Right cardiac atrium (tissue), 5 donors: ENCODE measurements at places on chromosomes 7 and 10.

DNA sequence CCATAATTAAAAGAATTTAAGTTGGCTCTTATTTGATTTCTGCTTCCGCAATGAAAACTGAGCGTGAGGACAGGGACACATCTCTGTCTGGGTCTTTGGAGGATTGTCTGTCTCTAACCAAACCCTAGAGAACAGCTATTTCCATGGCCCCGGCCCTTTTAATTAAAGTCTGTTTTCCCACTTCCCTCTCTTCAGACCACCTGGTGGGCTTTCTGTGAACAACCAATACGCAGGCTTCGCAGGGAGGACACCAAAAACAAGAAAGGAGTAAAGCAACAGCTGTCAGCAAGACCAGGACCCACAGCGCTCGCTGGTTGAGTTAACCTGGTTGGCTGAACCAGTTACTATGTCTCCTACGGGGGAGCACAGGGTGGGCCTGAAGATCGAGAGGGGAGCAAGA is 217.1 kb upstream of the FRMD4A start:
- DNase-seq, result no peak

- DNase-seq, result no peak
Observed at GRCh38 chr7:44058759-44059218, 6.6 kb downstream of the PGAM2 start.

DNA sequence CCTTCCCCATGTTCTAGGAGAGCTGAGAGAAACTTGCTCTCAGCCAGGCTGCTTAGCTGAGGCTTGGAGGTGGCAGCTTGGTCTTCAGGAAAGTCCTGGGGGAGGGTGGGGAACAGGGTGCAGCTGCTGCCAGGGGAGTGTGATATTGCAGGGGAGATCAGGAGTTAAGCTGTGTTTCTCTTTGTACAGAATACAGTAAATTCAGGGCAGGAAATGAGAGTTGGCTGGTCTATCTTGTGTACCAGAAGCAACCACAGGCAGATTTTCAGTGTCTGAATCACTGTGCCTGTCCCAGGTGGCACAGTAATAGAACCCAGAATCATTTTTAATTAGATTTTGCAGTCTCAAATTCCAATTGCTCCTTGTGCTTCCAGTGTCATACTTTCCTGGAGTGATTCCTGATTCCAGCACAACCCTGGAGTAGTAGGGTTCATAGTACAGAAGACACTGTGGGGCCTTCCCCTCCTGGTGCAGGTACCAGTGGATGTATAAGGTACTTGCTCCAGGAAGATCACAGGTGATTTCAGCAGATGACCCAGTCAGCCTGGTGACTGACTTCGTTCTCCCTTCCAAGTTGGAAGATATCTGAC is 94.0 kb upstream of the TARP start:
- no peak for DNase-seq

DNA sequence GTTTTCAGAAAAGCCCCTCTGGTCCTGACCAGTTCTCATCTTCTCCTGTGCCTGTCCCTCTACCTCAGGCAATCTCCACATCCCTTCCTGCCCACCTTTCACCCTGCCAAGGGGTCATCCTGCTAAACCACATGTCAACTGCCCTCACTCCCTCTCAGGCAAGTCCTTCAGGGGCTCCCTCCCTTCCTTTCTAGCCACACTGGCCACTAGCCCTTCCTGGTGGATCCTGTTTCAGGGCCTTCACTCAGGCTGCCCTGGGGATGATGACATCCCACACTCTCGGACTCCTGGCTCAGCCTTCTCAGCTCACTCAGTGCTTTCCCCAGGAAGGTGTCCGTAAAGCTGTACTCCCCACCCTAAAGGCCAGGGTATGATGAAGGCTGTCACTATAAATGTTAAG is 13.4 kb downstream of the STEAP1B start:
- no peak for DNase-seq

- DNase-seq, result no peak
Observed at GRCh38 chr10:77390481-77390891, 247.1 kb downstream of the KCNMA1 start.

GRCh38 chr10:343231-344220 is 208.3 kb downstream of the ZMYND11 start:
- DNase-seq, result no peak

- no peak for DNase-seq
Observed at GRCh38 chr7:151740081-151740851, 136.6 kb downstream of the PRKAG2 start.

DNA sequence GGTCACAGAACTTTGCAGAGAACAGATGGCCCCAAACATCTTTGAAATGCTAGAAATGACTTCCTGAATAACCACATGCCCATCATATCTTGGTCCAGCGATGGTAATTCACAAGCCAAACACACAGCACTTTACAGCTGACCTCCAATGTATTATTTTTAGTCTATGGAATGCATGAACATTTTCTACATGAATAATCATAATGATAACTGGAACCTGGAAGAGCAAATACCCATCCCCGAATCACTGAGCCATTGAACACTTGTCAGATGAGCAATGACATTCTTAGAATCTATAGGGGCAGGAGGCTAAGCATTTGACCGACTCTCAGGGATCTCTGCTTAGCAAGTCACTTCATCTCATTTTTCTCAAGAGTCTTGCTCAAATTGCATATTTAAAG is 167.3 kb downstream of the CREB5 start:
- DNase-seq, result no peak

DNA sequence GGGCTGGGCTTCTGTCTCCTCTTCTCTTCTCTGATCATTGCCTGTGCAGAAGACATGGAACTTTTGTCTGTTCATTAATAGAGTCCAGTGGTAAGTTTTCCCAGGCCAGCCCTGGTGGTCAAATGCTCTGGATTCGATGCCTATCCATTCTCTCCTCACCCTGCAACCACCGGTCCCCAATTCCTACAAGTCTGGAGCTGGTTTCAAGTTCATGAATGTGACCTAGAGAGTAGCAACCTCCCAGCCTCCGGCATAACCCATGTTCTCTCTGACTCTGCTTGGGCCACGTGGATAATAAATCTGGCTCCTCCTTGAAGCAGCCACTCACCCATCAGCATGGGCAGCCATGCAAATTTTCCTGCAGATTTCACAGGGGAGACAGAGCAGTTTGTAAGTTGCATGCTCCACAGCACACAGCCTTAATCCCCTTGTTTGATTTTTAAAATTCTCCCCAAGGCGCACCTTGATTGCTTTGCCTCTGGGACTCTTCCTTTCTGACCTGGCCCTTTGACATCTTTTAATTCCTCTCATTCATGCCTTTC is 37.3 kb upstream of the PDZD8 start:
- DNase-seq, result no peak

DNA sequence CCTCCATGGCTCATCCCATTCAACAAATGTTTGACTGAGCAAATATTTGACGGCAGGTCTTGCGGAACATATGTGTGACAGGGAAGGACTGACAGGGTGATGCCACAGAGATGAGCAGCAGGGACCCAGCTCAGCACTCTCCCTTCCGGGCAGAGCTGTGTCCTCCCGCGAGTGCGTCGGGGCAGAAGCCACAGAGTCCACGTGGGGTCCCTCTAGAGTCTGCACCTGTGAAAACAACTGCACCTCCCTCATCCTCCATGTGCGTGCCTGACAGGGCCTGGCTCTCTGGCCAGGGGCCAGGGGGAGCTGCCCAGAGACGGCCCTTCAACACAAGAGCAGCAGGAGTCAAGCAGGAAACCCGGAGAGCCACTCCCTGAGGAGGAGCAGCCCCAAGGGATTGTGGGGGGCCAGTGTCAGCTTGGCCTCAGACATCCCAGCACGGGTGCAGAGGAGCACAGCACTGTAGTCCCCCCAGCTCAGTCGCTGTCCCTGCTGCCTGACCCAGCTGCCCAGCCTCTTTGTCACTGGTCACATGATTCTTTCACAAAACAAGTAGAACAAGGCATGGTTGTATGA is 83.6 kb upstream of the TMEM72 start:
- DNase-seq, result no peak

DNA sequence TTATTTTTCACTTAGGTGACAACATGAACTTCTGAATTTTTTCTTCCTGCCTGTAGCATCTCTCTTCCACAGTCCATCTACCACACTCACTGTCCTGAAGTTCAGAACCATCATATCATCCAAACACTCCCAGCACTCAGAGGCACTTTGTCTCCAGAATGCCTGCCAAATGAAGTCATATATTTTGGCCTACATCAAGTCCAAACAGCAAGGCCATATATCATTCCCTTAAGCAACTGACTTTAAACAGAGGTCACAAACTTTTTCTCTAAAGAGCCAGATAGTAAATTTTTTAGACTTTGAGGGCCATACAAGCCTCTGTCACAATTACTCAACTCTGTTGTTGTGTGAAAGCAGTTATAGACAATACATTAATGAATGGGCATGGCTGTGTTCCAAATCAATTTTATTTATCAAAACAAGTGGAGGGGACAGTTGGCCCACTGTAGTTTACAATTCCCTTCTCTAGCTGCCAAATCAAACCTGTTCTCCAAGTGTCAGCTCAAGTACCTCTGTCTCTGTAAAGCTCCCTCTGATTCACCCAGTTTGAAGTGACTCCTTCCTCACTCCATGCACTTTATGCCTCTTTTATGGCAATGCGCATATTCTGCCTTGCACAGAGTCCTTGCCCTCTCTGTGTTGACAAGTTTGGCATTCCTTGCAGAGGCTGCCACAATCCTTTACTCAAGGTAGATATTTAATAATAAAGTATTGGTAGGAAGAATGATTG is 305.7 kb downstream of the FZD1 start:
- DNase-seq, result no peak

- DNase-seq, result no peak
Observed at GRCh38 chr7:46131916-46132795, 211.1 kb upstream of the IGFBP3 start.
